Temporal lobe (tissue), 4 donors: ENCODE measurements at places on chromosomes 1 and 21. TPM values are rescaled to one million over a fixed set of nuclear protein-coding genes. Genes with fewer than 3 reads are reported as not detected.

SH2D1B gene
- not detected for total RNA-seq

PLA2G2C gene
- total RNA-seq, result not detected

BARHL2 gene
- total RNA-seq, result not detected

TEX38 gene
- total RNA-seq, result not detected

TMEM39B gene
- total RNA-seq, result 3.2 TPM
